ENCODE measurements at places on chromosomes 11 and 22.

- DNase-seq, result no peak
These were observed 14.1 kb downstream of the CXCR5 start for GRCh38 chr11:118897721-118898310.

GRCh38 chr11:133896028-133896427 is 50.7 kb upstream of the SPATA19 start:
- no peak for DNase-seq

DNA sequence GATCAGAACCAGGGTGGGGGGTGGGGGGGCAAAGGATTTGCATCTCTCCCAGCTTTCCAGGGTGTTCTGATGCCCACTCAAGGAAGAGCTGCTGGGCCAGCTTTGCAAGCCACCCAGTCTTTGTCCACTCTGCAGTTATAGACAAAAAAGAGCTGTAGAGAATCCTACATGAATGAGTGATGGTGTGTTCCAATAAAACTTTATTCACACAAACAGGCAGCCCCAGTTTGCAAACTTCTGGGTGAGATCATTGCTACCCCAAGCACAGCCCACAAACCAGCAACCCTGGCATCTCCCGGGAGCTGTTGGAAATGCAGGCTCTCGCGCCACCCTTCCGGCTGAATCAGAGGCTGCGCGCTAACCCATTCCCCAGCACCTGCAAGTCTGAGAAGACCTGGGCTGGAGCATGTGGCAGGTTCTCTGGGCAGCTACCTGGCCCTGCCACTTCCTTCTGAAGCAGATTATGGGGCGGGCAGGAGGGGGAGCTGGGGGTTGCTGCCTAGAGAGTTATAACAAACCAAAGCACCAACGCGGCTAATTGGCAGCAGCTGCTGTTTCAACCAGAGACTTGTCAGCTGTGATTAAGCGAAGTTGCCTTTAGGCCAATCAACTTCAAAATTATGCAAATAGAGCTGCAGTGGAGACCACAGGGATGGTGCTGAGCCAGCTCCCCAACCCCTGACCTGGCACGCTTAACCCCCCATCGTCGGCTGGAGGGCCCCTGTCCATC is 3.8 kb upstream of the SHISAL1 start:
- no peak for DNase-seq

DNA sequence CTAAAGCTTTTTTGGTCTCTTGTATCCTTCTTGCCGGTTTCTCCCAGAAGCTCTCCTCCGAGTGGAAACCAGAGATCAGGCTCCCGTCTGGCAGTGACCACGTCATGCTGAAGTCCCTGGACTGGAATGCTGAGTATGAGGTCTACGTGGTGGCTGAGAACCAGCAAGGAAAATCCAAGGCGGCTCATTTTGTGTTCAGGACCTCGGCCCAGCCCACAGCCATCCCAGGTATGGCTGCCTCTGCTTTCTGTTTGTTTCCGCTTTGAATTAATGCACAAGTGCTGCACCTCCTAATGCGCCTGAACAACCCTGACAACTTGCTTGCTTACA is 54.3 kb upstream of the TTC12 start:
- no peak for DNase-seq
